ENCODE measurements at places on chromosomes 2 and 18.

GRCh38 chr2:240566203-240567136 is 1.8 kb upstream of the RNPEPL1 start:
- DNase-seq = peak; percentile 86

DNA sequence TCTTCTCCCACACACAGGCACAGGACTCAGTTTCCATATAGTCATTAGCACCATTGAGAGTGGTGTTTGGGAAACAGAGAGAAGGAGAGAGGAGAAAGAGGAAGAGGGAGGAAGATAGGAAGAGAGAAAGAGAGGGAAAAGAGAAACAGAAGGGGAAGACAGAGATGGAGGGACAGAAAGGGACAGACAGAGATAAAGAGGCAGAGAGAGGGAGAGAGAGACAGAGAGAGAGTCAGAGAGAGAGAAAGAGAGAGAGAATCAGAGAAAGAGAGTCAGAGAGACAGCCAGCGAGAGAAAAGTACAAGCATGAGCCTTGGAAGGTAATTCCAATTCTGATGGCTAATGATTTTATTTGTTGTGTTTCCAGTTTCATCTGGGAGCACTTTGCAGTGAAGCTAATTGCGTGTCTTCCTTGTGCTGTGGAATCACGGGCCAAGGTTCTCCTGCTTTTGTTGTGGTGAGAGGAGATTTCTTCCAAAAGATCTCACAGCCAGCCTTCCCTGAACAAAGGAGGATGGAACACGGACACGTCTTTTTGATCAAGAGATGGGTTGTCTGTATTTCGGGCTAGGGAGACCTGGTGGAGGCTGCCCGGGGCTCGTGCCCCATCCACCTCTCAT is 153.6 kb upstream of the TWIST2 start:
- DNase-seq = no peak

DNA sequence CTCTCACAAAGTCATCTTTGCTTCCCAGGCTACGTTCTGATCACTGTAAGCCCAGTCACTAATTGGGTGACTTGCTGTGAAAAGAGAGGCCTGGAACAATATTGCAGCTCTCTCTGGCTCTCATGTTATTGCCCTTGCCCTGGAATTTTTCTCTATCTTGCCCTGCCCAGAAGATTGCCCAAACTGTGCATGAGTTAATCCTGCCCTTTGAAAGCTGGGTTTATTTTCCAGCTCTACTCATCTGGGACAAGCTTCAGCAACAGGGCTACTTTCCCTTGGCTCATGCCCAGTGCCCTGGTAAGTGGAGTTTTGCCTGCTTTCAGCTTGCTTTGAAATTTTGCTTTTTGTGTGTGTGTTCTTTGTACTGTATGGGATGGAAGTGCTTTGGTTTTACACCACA is 6.9 kb upstream of the EHBP1 start:
- DNase-seq = no peak

GRCh38 chr2:145558617-145559350 is 1038.9 kb upstream of the ZEB2 start:
- DNase-seq = no peak

- DNase-seq = no peak
These were observed 59.0 kb downstream of the TNFRSF11A start for GRCh38 chr18:62384068-62384467.

DNA sequence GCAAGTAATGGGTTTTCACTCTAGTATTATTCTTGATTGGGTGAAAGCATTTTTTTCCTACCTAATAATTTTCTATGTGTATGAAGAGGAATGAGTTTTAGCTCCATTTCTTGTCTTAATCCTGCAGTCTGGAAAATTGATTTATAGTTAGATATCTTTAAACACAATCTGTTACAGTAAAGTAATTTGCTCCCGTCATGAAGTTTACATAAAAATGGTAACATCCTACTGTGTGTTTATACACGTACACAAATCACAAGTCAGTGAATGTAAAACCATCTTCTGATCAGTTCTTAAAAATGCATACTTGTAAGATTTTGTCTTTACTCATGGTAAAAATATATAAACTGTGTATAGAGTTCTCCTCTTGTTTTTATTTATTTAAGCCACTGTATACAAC is 51.1 kb downstream of the MAP2 start:
- DNase-seq = no peak

GRCh38 chr2:176174824-176175708 is 13.4 kb upstream of the HOXD1 start:
- DNase-seq = no peak

GRCh38 chr2:12824351-12824777 is 107.6 kb downstream of the TRIB2 start:
- DNase-seq = no peak

DNA sequence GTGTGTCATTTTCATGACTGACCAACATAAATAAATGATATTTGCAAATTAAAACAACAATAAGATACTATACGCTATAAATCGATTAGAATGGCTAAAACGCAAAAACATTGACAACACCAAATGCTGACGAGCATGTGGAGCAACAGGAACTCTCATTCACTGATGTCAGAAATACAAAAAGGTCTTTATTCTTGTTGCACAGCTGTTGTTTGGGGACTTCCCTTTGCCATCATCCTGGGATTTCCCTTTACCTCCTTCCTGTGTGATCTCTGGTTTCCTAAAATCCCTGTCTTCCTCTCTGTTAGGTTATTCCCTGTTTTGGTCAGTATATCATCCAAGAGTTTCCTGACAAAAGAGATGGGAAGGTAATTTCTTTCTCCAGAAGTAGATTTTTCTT is 66.0 kb downstream of the NOL10 start:
- no peak for DNase-seq

GRCh38 chr2:38685116-38685735 is 19.3 kb downstream of the GALM start:
- no peak for DNase-seq

DNA sequence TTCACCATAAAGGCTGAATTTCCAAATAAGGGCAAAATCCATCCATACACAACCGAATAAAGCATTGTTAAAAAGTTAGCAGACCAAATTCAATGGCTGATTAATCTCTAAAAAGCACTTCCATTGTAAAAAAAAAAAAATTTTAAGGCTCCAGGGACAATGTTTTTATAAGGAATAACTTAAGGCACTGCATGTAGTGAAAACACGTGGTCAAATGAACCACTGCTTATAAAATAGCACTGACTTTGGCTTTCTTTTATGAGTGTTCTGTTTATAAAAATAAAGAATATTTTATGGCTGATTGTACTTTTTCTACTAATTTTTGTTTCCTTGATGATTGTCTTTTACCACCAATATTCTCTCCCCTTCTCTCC is 409.3 kb upstream of the KCNH7 start:
- DNase-seq = no peak

DNA sequence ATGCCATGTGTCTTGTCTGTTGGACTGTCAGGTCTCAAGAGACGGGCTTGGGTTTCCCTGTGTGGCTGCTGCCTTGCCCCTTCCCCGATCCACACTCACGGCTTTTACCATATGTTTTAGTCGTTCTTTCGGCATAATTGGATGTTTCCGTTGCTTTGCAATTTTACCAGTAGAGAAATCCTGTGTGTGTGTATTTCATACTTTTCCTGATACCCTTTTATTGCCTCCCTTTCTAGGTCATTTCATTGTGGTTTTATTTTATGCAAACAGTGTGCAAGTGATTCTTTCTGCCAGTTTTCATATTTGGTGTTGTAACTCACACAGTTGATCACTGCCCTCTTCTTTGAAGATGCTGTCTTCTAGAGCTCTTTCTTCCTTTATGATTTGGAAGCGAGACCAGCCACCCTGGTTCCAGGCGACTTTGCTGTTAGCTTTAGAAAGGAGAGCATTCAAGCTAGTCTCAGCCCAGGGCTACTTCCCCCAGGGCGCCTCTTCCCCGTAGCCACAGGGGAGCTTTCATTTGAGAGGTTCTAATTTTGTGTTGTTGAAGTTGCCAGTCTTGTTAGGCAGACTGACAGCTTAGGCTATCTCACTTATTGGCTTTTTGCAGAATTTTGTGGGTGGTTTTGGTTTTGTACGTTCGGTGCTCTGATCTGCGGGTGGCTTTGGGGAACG is 17.0 kb downstream of the SH3BP4 start:
- DNase-seq = no peak

DNA sequence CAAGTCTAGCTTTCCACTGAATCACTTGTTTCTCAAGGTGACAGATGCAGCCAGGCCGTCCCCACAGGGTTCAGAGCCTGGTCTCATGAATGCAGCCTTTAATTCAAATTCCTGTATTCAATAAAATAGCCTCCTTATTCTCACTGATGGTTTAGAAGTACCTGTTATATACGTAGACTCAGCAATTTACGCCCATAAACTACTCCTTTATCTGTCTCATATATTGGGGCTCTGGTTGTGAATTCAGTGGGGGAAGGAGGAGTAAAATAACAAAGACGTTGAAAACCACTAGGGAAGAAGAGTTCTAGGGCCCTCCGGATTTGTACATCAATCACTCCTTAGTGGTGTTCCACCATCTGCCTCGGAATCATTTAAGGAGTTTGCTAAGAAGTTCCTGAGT is 1.7 kb downstream of the OBSL1 start:
- no peak for DNase-seq

GRCh38 chr2:112733456-112733855 is 12.6 kb downstream of the NT5DC4 start:
- no peak for DNase-seq

GRCh38 chr2:37648331-37649011 is 23.0 kb downstream of the CDC42EP3 start:
- DNase-seq = no peak

GRCh38 chr2:2142345-2142744 is 188.7 kb downstream of the MYT1L start:
- DNase-seq = no peak

GRCh38 chr2:8491296-8492027 is 190.4 kb upstream of the ID2 start:
- DNase-seq = no peak

DNA sequence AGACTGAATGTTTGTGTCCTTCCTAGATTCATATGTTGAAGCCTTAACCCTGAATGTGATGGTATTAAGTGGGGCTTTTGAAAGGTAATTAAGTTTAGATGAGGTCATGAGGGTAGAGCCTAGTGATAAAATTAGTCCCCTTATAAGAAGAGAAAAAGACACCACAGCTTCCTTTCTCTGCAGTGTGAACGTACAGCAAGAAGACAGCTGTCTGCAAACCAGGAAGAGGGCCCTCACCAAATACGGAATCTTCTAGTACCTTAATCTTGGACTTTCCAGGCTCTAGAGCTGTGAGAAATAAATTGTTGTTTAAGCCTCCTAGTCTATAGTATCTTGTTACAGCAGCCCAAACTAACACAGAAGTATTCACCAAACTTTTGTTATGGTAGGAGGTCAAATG is 57.1 kb upstream of the CYTIP start:
- DNase-seq = no peak

DNA sequence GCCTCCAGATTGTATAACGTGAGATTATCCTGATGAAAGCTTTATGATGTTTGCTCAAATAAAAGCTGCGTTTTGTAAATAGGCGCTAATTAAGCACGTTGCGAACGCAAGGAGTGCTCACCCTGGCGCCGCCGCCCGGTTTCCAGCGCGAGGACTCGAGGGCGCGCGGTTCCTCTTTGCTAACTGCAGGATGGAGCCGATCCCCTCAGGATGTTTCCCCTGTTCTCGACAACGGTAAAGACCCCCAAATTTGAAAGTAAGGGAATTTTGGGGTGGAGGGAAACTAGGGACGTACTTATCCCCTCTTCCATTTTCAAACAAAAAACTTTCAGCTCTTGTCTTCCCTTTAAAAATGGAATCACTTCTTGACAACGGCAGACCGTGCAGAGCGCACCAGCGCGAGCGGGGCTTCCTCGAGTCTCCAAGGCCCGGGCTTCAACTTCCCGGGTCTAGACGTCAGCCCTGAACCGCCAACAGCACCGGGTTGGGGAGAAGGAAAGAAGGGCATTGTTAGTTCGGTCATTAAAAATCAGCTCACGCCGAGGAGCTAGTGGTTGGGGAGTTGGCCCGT is 1.1 kb upstream of the GBX2 start:
- no peak for DNase-seq

- no peak for DNase-seq
These were observed 78.6 kb upstream of the RPRM start for GRCh38 chr2:153557211-153557610.

GRCh38 chr2:47996808-47997207 is 90.5 kb upstream of the FBXO11 start:
- no peak for DNase-seq

GRCh38 chr2:142918624-142919023 is 41.2 kb downstream of the KYNU start:
- DNase-seq = no peak

GRCh38 chr2:24512831-24513230 is 21.8 kb downstream of the NCOA1 start:
- no peak for DNase-seq

DNA sequence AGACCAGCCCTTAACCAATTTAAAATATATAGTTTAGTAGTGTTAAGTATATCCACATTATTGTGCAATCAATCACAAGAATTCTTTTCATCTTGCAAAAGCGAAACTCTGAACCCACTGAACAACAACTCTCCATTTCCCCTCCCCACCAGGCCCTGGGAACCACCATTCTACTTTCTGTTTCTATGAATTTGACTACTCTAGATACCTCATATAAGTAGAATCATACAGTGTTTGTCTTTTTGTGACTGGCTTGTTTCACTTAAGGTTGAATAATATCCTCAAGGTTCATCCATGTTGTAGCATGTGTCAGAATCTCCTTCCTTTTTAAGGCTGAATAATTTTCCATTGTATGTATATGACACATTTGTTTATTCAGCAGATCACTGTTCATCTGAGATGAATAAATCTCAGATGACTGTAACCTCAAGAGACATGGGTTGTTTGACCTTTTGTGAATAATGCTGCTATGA is 8.1 kb upstream of the SOS1 start:
- no peak for DNase-seq

GRCh38 chr2:190182071-190182524 is 119.6 kb upstream of the MSTN start:
- no peak for DNase-seq

DNA sequence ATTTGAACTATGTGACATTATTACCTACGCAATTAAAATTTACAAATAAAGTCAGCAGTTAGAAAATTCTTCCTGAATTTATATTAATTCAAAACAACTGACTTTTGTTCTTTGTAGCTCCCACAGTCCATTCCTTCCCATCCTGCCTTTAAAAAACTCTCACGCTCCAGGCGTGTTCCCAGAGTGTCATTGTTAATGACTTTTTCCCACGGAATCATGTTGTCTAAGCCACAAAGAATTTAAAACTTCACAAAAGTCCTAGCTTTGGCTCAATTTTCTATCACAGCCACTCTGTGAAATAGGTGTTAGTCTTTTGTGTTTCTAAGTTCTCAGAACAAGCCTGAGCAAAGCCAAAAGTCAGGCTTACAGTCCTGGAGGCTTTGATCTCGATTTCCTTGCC is 26.5 kb downstream of the SLC1A4 start:
- DNase-seq = no peak

- no peak for DNase-seq
These were observed 121.0 kb upstream of the KYNU start for GRCh38 chr2:142756430-142756829.

Measured in activated CD8-positive, alpha-beta memory T cell treated with anti-CD3 and anti-CD28 coated beads for 1 hour (primary cell).